Prostate gland (tissue), 2 donors: ENCODE measurements at places on chromosomes 12 and 14. TPM values are rescaled to one million over a fixed set of nuclear protein-coding genes. Genes with fewer than 3 reads are reported as not detected.

SLC10A1 gene
- total RNA-seq: not detected

IL23A gene
- not detected for total RNA-seq

CHD8 gene
- total RNA-seq: 67.0 TPM

POLE2 gene
- total RNA-seq: 5.8 TPM

KCNH3 gene
- 2.2 TPM for total RNA-seq

NKX2-8 gene
- total RNA-seq: 35.6 TPM

RPS6KL1 gene
- total RNA-seq: 15.1 TPM

FSCB gene
- not detected for total RNA-seq

VASH1 gene
- 19.8 TPM for total RNA-seq

LRTM2 gene
- not detected for total RNA-seq

ASCL1 gene
- 0.50 TPM for total RNA-seq

RFX4 gene
- total RNA-seq: not detected

PRPH gene
- total RNA-seq: 1.4 TPM

DNA sequence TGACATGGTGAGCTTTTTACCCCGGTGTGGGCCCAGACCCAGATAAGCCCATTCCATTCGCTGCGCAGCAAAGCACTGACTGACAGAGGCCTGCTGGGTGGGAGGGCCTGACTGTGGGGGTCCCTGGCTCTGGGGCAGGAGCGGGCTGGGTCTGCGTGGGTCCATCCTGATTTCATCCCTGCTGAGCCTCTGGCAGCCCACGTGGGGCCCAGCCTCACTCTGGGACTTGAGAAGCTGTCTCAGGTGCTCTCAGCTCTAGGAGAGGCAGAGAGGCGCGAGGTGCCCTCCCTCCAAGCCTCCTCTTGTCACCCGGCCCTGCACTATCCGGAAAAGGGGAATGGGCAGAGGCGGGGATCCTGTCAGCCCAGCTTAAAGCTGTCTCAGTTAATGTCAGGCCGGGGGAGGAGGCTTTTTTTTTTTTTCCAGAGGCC is 927 bp downstream of the ABCB9 start:
- no peak for DNase-seq

DNA sequence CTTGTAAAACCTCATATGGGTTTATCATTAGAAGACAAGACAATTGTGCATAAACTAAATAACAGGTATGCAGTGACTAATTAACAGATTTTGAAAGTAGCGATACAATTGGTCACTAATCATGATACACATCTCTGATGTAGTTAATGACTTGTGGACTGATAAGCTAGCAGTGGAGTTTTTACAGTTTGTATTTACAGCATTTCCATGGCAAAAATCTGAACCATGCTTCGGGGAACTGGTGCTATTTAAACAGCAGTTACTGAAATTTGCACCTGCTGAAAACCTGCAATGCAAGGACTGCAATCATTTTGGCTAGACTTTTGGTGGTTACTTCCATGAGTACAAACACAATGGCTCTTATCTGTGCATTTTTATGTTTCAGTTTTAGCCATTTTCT is 471.2 kb downstream of the RERGL start:
- no peak for DNase-seq

- peak; percentile 57 for DNase-seq
Measured at GRCh38 chr14:37544407-37544806, 50.6 kb downstream of the FOXA1 start.

GRCh38 chr12:57927086-57927485 is 14.3 kb upstream of the ATP23 start:
- DNase-seq: no peak

DNA sequence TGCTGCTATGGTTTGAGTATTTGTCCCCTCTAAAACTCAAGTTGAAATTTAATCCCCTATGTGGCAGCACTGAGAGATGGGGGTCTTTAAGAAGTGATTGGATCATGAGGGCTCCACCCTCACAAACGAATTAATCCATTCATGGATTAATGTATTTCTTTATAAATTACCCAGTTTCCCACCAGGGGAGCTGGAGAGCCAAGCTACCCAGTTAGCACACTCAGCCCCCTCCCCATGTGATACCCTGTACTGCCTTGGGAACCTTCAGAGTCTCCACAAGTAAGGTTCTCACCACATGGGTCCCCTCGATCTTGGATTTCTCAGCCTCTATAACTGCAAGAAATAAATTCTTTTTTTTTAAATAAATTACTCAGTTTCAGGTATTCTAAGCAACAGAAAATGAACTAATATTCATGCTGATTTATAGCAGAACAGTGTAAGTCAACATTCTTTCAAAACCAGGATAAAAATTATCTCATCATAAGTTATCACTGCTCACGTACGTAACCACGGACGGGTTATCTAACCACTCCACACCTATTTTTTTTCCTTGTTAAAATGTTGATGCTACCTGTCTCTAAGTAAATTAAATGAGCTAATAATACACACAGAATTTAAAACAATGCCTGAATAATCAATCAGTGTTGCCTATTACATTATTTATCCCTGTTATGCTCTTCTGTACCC is 3.6 kb downstream of the NAP1L1 start:
- no peak for DNase-seq

DNA sequence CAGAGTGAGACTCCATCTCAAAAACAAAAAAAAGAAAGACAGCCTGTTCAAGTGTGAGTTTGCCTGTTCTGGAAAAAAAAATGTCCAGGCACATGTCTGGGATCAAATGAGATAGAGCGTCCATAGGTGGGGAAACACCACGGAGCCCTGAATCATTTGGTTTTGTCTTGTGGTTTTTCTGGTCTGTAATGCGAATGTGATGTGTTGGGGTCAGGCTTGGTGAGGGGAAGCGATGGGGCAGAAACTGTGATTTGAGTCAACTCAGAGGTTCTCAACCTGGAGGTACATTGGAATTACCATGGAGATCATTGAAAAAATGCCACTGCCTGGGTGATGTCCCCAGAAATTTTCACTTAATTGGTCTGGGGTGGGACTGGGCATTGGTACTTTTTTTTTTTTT is 183.9 kb upstream of the PWP1 start:
- DNase-seq: no peak

GRCh38 chr12:22321018-22321605 is 13.4 kb downstream of the ST8SIA1 start:
- DNase-seq: no peak

- DNase-seq: no peak
Measured at GRCh38 chr12:130385193-130385592, 47.5 kb downstream of the PIWIL1 start.

- DNase-seq: no peak
Measured at GRCh38 chr12:11676052-11676451, 26.6 kb downstream of the ETV6 start.

DNA sequence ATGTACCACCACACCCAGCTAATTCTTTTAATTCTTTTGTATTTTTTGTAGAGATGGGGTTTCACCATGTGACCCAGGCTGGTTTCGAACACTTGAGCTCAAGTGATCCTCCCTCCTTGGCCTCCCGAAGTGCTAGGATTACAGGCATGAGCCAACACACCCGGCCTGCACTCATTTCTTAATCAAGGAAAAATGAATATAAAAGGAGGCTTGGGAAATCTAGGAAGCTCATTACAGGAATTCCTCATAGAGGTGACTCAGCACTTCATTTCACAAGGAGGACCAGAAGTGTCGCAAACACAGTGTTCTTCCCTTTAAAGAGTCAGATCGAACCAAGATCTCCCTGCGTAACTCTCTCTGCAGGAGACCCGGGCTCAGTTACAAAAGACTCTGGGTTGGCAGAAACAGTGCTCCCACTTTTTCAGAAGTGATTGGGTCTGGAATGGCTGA is 30.3 kb downstream of the NFKBIA start:
- no peak for DNase-seq

- peak; percentile 81 for DNase-seq
Measured at GRCh38 chr14:73785834-73786635, 65.6 kb upstream of the PTGR2 start.

DNA sequence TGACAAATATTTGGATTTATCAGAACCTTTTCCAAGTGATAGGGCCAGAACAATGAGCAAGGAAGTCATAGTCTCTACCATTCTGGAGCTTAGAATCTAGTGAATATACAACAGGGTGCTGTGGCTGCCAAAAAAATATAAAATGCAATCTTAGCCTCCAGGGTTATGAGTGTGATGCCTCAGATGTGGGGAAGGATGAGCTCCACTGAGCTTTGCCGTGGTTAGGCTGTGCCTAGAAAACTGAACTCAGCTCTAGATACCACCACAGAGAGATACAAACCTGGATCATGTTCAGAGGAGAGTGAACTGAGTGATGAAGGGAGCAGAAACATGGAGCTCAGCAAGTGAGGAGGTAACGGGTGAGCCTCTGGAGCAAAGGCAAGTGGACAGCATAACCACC is 138.1 kb upstream of the HIF1A start:
- DNase-seq: no peak

DNA sequence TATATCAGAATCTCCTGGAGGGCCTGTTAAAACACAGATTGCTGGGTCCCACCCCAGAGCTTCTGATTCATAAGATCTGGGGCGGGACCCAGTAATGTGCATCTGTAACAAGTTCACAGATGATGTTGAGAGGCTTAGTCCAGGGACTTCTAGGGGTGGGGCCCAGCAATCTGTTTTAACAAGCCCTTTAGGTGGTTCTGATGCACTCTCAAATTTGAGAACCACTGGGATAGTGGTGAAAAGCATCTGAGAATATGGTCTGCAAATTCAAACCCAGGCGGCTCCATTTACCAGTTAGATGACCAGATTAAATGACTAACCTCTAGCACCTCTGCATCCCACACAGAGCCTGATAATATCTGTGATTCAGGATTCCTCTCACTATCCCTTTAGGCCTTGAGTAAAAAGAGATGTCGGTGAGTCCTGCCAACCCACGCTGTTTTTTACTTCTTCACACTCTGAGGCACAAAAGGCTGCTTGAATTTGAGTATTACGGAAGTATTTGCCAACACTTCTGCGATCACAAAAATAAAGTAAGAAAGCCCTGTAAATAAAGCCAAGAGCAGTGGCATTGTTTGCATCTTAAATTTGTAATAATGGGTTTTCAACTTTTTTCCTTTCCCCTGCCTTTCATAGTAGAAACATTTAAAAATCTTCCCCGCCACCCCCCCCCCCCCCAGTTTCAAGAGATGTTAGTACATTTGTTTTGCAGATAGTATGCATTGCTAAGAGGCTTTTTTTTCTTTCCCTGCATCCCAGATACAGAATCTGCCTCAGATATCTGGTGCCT is 1.8 kb upstream of the FRS2 start:
- no peak for DNase-seq

DNA sequence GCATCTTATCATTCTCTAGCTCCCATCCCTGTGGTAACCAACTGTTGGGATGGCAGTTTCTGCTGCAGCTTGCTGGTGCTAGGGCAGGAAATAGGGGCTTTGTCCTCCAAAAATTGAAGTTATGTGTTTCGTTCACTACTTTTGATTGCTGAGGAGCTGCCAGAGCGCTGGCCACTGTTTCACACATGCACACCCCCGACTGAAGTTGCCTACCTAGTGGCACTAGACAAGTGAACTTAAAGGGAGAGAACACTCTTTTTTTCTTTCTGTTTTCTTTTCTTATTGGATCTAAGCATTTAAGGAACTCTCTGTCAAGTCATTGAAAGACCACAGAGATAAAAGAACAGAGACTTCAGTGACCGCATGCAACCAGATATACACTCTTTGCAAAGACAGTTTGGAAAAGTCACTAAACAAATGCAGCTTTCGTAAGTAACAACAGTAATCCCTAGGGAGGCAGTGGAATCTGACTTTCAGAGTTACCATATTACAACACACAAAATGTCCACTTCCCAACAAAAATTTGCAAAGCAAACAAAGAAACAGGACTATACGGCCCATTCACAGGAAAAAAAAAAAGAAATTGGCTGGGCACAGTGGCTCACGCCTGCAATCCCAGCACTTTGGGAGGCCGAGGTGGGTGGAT is 12.0 kb downstream of the TFCP2 start:
- DNase-seq: no peak

GRCh38 chr12:73421832-73422231 is 1115.8 kb upstream of the ATXN7L3B start:
- DNase-seq: no peak

- no peak for DNase-seq
Measured at GRCh38 chr12:96886998-96887677, 19.9 kb upstream of the NEDD1 start.

DNA sequence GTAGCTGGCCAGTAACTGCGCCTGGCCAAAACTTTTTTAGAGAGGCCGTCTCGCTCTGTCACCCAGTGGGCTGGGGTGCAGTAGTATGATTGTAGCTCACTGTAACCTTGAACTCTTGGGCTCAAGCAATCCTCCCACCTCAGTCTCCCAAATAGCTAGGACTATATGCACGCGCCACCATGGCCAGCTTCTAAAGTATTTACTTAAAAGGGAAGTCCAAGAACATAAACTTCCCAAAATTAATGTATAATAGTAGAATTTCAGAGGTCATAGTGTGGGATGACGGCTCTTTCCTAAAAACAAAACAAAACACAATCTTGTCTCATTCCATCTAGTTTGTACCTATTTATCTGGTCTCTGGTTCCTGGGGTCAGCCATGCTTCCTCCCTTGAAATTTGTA is 42.2 kb upstream of the FOS start:
- no peak for DNase-seq

GRCh38 chr14:59677771-59678231 is 101.2 kb upstream of the CCDC175 start:
- DNase-seq: no peak

GRCh38 chr14:22561661-22562579 is 27.1 kb downstream of the DAD1 start:
- no peak for DNase-seq

DNA sequence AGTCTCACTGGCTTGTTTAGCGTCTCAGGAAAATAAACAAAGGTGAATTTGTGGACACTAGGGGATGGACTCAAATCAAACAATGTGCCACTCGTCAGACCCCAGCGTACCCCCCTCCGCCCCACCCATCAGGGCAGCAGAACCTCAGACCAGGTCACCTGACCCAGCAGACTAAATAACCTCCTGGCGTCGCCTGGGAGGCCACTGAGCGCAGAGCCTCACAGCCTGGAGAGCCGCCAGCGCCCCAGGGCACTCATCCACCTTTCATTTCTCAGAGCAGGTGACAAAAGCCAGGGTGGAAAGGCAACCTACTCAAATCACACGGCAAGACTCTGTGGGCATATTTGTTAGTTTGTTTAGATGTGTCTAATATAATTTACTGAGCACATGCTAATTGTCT is 100.9 kb downstream of the DICER1 start:
- DNase-seq: peak; percentile 47

GRCh38 chr14:70711451-70711850 is 69.7 kb downstream of the TTC9 start:
- DNase-seq: no peak

DNA sequence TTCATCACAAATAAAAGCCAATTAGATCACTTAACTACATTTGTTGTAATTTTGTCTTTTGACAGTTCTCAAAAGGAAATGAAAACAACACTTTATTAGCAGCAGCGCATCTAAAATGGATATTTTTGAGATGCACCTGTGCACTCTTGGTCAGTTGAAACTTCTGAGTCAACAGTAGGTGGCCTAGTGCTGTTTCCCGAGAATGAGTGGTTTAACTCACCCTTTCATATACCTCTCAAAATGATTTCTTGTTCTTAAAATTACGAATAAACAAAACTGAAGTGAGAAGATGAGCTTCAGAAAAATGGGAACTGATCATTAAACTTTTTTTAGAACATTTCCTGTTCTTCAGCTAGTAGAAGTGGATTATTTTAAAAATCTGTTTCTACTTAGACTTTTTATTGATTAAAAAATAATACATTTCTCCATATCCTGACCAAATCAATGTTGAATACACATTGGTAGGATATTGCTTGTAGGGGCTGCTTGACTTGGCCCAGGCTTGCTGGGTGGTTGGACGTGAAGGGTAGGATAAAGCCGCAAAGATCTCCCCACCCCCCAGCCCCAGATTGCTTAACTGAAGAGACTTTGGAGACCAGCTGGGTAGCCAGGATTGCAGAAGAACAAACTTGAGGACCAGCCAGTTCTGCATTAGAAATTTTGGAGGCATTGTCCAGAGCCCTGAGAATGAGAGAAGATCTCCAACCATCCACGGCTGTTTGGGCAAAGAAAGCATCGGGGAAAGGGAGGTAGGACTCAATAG is 22.3 kb upstream of the STK38L start:
- DNase-seq: no peak
